GM13976 (cell line): ENCODE measurements at places on chromosomes 2 and 18.

DNA sequence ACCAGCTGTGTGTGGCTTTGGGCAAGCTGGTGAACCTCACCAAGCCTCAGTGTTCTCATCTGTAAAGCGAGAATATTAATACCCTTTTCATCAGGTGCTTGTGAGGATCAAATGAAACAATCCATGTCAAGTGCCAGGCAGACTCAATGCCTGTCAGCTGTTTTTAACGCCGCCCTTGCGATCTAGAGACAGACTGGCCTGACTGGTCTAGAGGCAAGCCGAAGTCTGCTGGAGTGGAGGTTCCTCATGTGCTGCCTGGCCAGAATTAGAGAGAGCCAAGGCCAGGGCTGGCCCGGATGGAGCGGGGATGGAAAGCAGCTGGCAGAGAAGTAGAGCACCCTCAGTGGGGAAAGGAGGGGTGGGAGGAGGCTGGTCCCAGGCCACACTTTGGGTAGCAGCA lies 74.5 kb upstream of the B3GNT7 start:
- no peak for DNase-seq

- no peak for DNase-seq
These were observed 527.2 kb upstream of the SOX11 start for GRCh38 chr2:5164776-5165525.

GRCh38 chr18:49495076-49495475 lies 8.0 kb upstream of the C18orf32 start:
- DNase-seq, result no peak

DNA sequence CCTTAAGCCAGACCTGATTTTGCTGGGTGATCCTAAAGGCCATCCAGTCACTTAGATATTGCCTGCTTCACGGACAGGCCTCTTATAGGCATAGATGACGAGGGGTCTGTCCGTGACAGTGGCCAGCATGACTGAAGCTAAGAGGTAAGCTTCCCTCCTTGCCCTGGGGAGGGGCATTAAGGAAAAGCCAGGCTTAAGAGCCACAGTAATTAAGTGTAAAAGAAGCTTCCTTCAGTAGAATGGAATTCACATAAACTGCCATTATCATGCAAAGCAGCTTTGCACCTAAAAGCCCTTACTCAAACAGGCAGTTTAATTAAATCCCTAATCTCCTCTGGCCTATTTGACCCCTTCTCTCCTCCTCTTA lies 99.4 kb upstream of the PKDCC start:
- no peak for DNase-seq

GRCh38 chr18:6711467-6711866 lies 18.0 kb upstream of the ARHGAP28 start:
- no peak for DNase-seq
